ENCODE measurements at places on chromosomes 3 and 15.
A peak's percentile ranks its signal among the peaks of the same experiment; 100 is the strongest.

GRCh38 chr3:184337399-184337714, at the start of gene FAM131A:
FAM131A (plus strand) TSS chr3:184337600; CDS start chr3:184337631, 31 bp downstream.
- no peak for DNase-seq

- DNase-seq: no peak
These were observed 20.7 kb upstream of the FBXL22 start for GRCh38 chr15:63576441-63576840.

- DNase-seq: no peak
These were observed 837.8 kb downstream of the DIPK2A start for GRCh38 chr3:144809380-144809779.

DNA sequence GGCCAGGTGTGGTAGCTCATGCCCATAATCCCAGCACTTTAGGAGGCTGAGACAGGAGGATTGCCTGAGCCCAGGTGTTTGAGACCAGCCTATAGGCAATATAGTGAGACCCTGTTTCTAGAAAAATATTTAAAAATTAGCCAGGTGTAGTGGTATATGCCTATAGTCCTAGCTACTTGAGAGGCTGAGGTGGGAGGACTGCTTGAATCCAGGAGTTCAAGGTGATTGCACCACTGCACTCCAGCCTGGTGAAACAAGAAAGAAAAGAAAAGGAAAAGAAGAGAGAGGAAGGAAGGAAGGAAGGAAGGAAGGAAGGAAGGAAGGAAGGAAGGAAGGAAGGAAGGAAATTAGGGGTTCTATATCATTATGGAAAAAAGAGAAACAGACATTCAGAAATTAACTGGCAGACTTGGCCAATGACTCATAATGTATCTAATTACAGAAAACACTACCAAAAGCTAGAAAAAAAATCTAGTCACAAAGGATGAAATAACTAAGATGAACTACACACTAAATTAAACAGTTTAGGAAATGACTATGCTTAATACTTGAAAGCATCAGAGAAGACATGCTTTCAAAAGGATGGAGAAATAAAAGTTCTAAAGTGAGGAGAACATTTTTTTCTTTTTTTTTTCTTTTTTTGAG, 45.4 kb upstream of the TERB2 start:
- DNase-seq: no peak

- no peak for DNase-seq
These were observed 87.7 kb downstream of the PLCH1 start for GRCh38 chr3:155657161-155657560.

GRCh38 chr3:46628901-46629369, 16.6 kb downstream of the FAM240A start:
- DNase-seq: no peak

- peak; percentile 61 for DNase-seq
These were observed 51.9 kb upstream of the TMEM115 start for GRCh38 chr3:50411229-50411628.

GRCh38 chr3:26989037-26989436, 366.5 kb downstream of the LRRC3B start:
- no peak for DNase-seq

DNA sequence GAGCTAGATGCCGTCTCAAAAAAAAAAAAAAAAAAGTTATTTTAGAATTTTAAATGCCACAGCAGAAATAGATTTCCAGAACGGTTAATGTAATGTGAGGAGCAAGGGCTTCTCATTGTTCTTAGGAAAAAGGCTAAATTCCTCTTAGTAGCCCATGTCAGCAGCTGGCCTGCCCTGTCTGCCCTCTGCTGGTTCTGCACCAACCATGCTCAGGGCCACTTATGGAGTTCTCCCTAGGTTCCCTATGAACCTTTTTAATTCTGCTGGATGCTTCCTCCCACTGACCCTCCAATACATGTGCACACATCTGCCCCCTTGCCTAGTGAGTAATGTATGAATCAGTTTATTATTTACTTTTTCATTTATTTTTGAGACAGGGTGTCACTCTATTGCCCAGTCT, 32.2 kb upstream of the DPPA4 start:
- peak; percentile 68 for DNase-seq

DNA sequence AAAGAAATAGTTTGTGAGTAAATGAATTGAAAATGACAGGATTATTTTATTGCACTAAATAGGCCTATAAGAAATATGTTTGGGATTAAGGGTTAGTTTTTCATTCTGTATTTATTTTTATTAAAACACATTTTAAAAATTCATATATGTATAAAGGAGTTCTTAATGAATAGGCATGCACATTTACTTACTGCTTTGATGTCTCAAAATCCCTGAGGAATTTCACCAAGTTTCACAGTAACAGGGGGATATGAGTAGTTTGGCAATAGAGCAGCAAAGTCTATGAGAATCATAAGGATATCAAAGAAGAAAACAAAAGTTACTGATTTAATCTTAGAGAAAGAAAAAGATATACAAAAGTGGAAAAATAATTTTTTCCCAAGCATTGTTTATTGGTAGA, 411.7 kb downstream of the NAALADL2 start:
- no peak for DNase-seq

- DNase-seq: no peak
These were observed 3.7 kb downstream of the TM6SF1 start for GRCh38 chr15:83111149-83111548.

DNA sequence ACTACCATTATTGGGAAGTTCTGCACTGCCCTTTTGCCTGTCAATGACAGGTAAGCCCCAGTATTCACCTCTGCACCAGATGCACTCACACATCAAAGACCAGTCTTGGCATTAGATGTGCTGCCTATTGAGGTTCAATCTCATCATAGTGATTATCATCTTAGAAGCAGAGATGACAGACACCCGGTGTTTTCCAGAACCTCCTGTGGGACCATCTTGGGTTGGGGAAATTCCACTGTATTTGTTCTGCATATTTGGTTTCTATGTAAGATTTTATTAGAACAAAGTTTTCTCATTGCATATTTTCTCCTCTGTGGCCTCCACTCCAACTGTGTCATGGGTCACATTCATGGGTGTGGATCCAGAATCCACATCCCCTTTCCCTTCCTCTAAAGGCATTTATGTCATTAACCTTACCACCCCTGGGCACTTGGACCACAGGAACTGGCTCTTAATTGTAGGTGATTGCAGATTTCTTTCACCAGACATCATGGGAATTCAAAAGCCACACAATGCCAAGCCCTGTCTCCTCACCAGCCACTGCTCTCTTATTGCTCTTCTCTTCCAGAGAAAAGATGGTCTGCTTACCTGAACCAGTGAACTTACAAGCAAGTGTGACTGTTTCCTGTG, 31.2 kb downstream of the PLA1A start:
- peak; percentile 60 for DNase-seq

- no peak for DNase-seq
These were observed 553.8 kb upstream of the SGO1 start for GRCh38 chr3:20739814-20740213.

- DNase-seq: peak; percentile 49
These were observed 13.1 kb upstream of the SKIC8 start for GRCh38 chr15:78312536-78312935.

GRCh38 chr15:73081321-73081958, 29.2 kb downstream of the NEO1 start:
- DNase-seq: no peak

- no peak for DNase-seq
These were observed 68.6 kb downstream of the LRIG1 start for GRCh38 chr3:66432041-66432766.

Measured in islet precursor cell (in vitro differentiated cells).